ENCODE measurements at places on chromosomes 4 and X. TPM values are rescaled to one million over a fixed set of nuclear protein-coding genes. Genes with fewer than 3 reads are reported as not detected.

DNA sequence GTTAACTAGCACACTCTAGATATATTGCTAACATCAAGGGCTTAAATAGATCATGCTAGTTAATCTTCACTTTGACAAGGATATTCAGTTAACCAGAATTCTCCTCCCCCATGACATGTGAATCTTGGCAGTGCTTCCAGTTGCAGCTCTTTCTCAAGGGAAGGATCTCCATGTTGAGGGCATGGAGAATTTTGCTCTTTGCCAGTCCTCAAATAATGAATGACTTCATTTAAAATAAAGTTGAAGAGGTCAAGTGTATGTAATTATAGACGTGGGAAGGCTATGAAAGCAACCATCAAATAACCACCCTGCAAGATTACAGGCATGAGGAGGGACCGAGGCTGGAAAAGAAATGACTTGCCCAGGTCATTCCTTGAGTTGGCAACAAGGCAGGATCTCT, 87.3 kb upstream of the CPEB2 start:
- no peak for DNase-seq

The PRDM5 gene
- 6.1 TPM for total RNA-seq

The PLAC8 gene
- 0.33 TPM for total RNA-seq

The ABCE1 gene
- total RNA-seq: 264 TPM

The GAGE12J gene
- not detected for total RNA-seq

DNA sequence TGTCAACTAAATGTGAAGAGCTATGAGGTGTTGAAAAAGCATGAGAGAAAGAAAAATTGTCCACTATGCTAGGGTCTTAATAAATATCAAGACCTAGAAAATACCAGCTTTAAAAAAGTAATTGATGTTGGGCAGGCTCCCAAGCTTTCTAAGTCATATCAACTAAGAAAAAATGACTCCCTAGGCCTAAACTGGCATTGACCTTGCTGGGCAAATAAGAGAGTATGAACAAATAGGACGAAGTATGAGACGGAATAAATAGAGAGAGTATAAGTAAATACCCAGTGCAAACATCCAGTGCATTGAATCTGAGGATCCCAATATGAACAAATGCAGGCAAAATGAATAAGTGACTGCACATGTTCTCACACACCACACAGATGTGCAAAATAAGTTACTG, 3.2 kb downstream of the KDR start:
- no peak for DNase-seq

The RNF212 gene
- 1.8 TPM for total RNA-seq

DNA sequence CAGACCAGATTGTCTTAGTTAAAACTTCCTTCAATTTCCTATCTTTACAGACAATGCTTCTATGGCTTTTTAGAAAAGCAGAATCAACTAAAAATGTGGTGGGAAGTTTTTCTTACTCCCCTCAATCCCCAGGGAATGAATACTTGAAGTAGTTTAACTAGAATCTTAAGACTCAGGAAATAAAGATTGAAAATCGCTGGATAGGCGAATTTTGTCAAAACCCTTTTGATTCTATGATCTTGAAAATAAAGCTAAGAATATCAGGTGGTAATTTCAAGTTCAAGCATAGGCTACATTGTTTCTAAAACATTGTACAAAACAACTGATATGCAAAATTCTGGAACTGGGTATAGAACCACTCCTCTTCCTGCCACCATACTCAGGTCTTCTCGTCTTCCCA, 276.5 kb upstream of the GK2 start:
- DNase-seq: no peak

DNA sequence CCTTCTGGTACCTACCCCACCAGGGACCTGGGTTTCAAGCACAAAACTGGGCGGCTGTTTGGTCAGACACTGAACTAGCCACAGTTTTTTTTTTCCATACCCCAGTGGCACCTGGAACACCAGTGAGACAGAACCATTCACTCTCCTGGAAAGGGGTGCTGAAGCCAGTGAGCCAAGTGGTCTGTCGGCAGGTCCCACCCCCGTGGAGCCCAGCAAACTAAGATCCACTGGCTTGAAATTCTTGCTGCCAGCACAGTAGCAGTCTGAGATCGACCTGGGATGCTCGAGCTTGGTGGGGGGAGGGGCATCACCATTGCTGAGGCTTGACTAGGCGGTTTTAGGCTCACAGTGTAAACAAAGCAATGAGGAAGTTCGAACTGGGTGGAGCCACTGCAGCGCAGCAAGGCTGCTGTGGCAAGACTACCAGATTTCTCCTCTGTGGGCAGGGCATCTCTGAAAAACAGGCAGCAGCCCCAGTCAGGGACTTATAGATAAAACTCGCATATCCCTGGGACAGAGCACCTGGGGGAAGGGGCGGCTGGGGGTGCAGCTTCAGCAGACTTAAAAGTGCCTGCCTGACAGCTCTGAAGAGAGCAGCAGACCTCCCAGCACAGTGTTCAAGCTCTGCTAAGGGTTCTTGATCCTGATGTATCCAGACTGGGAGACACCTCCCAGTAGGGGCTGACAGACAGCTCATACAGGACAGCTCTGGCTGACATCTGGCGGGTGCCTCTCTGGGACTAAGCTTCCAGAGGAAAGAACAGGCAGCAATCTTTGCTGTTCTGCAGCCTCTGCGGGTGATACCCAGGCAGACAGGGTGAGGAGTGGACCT, 223.0 kb downstream of the COX18 start:
- DNase-seq: no peak

The CCKAR gene
- total RNA-seq: not detected

DNA sequence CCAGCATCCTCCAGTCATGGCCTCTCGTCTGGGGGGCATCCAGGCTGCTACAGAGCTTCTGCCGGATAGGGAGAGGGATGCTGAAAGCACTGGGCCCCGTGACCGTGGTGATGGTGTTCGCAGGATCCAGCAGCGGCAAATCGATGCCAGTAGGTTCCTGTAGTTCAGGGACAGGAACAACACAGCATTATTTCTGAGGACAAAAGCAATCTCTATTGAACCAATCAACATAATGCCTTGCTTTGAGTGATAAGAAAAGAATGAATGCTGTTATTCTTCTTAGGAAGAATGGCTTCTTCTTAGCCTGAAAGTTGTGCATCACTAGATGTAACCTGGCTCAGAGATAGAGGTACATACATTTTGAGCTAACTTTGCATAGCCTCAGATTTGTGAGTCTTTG, 378.6 kb downstream of the UNC5C start:
- DNase-seq: no peak

DNA sequence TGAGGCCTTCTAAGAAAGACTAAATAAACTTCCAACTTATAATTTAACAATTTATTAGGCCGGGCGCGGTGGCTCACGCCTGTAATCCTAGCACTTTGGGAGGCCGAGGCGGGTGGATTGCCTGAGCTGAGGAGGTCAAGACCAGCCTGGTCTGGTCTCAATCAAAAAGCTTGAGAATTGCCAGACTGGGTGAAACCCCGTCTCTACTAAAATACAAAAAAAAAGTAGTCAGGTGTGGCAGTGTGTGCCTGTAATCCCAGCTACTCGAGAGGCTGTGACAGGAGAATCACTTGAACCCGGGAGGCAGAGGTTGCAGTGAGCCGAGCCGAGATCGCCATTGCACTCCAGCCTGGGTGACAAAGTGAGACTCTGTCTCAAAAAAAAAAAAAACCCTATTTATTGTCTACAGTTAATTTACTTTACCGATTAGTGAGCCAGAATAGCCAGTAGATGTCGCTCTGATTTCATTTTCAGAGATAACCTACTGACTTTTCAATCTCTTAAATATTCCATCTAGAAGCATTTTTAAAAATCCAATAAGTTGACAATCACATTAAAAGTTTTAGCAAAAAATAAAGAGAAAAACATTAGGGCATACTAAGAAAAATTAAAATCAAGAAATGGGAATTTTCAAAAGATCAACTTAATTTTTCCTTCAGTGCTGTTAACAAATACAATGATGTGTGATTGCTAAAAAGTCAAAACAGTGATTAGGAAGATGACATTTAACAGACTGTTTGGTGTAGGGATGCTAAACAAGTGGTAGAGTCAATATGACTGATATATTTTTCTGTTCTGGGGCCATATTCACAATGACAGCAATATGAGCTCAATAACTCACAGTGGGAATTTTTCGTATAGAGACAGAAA, 4.3 kb upstream of the SHROOM3 start:
- no peak for DNase-seq

The DCAF8L2 gene
- not detected for total RNA-seq
